Activated T-helper 1 cell treated with anti-CD3 and anti-CD28 coated beads, Interleukin-2, amount 50 U/mL, for 16 hours (primary cell): ENCODE measurements at places on chromosomes 13 and 19.

DNA sequence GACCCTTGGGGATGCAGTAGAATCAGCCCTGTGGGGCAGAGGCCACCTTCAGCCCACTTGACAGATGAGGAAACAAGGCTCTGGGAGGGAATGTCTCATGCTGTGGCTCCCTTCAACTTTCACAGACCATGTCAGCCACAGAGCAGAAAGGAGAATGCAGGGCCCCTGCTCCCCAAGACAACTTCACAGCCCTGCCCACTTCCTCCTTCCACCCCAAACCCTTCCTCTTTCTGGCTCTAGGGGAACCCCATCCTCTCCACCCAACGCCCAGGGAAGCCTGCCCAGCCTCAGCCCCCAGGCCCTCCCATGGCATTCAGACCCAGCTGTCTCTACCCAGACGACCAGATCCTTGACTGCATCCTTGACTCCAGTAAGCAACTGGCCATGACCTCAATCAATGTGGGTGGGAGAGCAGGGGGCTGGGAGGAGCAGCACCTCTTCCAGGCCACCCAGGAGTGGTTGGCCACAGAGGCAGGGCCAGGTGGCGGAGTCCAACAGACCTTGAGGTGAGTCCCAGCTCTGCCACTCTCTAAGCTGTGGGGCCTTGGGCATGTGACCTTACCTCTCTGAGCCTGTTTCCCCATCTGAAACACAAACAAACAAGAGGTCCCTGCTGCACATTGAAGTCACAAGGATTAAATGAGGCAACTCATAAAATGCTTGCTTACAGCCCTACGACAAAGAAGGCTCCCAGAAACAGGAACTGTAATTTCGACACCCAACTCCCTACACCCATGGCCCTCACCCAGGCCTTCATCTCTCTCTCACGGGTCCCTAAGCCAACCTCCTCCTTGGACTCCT, 15.8 kb downstream of the DEDD2 start:
- DNase-seq, result no peak

GRCh38 chr19:5287066-5287465, 53.5 kb downstream of the PTPRS start:
- DNase-seq, result no peak

DNA sequence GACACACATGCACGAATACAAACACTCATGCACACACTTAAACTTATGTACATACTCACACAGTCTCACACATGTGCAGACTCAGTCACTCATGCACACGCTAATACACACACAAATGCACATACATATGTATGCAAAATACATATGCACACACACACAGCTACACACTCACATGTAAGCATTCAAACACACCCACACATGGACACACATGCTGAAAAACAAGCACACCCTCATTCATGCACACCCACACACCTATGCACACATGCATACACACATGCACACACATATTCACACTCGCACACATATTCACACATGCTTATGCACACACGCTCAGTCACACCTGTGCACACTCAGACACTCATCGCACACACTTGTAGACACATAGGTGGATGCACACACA, 9.3 kb downstream of the MUC16 start:
- no peak for DNase-seq

DNA sequence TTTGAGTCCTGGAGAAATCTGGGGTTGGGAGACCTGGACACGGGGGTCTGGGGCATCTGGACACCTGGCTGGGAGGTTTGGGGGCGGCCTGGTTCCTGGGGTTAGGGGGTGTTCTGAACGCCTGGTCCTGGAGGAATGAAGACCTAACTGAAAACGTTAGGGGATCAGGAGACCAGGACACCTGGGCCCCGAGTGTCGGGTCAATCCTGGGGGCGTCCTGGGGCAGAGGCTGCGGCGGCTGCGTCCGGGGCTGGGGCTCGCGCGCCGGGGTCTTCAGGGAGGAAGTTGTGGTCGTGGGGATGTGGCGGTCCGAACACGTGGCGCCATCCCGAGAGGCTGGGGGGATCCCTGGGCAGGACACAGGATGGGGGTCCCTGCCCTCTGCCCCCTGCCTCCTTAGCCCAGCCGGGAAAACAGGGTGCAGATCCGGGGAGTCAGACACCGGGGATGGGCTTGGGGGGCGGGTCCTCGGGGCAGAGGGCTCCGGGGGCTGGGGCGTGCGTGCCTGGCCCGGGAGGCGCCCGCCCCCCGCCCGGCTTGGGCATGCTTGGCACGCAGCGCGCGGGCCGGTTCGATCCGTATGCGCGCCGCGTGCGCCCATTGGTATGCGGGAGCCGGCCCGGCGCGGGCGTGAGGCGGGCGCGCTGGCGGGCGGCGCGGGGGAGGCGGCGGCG, 632 bp downstream of the NPAS1 start:
- DNase-seq, result no peak
